ENCODE measurements at places on chromosomes 2 and 18.

GRCh38 chr2:217057773-217058172 lies 197.9 kb upstream of the TNP1 start:
- no peak for DNase-seq

- no peak for DNase-seq
Measured at GRCh38 chr2:58541511-58541910, 300.4 kb upstream of the FANCL start.

GRCh38 chr2:169203952-169204351 lies 134.6 kb downstream of the DHRS9 start:
- DNase-seq = no peak

DNA sequence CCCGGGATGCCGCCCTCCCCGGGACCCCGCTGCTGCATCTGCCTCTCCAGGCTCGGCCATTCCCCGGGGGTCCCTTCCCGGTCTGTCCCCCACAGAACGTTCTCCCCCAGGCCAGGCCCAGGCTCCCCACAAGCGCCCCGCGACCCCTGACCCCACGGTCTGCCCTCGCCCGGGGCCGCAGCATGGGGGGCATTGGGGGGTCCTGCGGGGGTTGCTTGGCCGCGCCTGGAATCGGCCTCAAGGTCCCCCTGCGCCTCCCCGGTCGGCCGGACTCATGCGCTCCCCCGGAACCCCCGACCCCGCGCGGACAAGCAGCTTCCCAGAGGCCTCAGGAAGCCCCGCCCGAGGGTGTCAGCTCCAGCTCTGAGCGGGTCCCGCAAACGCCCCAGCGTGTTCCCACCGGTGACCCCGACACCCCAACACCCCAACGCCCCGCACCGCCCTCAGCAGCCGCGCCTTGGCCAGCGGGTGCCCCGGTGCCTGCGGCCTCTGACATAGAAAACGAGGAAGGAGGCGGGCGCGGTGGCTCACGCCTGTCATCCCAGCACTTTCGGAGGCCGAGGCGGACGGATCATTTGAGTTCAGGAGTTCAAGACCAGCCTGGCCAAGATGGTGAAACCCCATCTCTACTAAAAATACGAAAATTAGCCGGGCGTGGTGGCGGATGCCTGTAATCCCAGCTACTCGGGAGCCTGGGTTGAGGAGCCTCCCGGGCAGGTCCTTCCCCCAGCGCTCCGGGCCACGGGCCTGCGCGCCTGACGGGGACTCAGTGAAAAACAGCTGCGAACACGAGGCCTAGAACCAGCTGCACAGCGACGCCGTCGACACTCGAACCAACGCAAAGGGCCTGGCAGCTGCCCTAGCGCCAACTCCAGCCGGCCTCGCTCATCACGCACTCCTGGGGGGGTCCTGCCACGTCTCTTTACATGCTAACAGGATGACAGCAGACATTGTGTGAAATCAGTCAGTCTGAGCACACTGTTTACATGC lies 61.8 kb upstream of the CTDP1 start:
- no peak for DNase-seq

GRCh38 chr2:30800159-30800558 lies 7.1 kb downstream of the CAPN13 start:
- no peak for DNase-seq

GRCh38 chr18:77651441-77651840 lies 401.8 kb downstream of the GALR1 start:
- DNase-seq = no peak

- no peak for DNase-seq
Measured at GRCh38 chr2:53582556-53582955, 185.0 kb upstream of the CHAC2 start.

GRCh38 chr2:84896567-84896966 lies 8.9 kb upstream of the TMSB10 start:
- DNase-seq = no peak

DNA sequence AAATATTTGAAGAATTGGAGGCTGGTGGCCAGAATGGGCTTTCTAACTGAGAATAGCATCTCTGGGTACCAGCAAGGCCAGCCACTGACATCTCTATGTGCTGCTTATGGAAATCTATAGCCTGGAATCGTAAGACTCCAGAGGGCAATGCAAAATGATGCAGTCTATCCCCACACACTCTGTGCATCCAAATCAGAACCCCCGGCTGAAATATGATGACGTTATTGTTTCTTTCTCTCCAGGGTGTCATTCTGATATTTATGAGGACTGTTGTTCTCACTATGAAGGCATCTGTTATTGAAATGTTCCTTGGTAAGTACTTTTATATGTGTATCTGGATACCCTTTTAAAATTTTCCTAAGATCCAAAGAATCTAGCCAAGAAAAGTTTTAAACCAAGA lies 19.6 kb downstream of the VIT start:
- DNase-seq = no peak
